NCI-H187 treated with DMSO at 0.1 percent for 48 hours (cell line): ENCODE measurements at places on chromosomes 2 and 18.

- no peak for DNase-seq
Measured at GRCh38 chr2:229162015-229162414, 109.1 kb downstream of the PID1 start.

- DNase-seq: no peak
Measured at GRCh38 chr2:34159901-34160300, 560.8 kb upstream of the FAM98A start.

- DNase-seq: no peak
Measured at GRCh38 chr2:68448671-68449653, 18.1 kb downstream of the FBXO48 start.

- DNase-seq: no peak
Measured at GRCh38 chr2:145094370-145094769, 574.5 kb upstream of the ZEB2 start.

DNA sequence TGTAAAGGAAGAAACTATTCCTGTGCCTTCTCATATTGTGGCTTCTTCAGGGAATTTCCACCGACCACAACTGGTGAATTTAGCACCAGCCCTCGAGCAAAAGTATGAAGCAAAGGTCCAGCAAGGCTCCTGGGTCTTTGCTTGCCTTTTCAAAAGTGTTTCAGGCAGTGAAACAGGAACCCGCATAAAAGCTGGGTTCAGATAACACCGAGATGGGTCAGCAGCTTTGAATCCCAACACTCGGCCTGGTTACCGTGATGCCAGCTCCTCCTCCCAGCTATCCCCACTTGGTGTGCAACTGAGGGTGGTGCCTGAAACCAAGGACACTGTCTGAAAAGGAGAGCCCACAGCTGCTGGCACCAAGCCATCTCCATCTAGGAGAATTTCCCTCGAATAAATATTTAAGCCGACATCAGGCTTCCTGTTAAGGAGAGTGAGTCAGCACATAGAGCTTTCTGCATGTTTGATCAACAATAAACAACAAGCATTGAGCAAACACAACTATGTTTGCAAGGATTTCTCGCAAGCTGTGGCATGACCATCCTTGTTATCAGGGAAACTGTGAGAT is 69.5 kb downstream of the ANTXR1 start:
- no peak for DNase-seq
